Activated CD8-positive, alpha-beta memory T cell treated with anti-CD3 and anti-CD28 coated beads for 24 hours (primary cell): ENCODE measurements at places on chromosomes 6 and 20.
A peak's percentile ranks its signal among the peaks of the same experiment; 100 is the strongest.

DNA sequence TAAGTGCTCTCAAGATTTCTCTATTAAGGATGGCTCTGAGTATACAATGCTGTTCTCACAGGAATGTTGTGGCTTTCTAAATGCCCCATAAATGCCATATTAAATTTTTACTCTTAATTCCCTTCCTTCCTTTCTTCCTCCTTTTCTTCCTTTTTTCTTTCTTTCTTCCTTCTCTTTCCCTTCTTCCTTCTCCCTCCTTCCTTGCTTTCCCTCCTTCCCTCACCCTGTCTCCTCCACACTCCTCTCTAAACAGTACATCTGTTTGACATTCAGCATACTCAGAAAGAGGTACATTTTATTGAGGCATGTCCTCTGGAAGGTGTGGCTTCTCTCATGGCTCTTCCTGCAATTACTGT is 433 bp upstream of the SLC17A1 start:
- no peak for DNase-seq

DNA sequence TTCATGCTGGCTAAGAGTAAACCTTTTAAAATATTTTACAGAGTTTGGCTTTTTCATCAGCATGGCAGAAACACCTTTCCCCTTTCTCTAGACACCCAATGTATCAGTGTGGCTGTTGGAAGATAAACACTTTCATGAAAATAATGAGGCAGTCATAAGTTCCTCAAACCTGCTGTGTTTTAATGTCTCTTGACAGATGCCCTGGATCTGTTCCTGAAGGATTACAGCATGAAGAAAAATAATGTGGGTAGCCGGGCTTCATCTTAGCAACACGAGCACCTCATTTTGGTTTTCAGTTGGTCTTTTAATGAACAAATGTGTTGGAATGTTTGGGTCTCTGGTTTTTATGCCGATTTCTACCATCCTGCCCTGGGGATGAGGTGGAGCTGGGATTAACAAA is 45.5 kb upstream of the UNC93A start:
- no peak for DNase-seq

DNA sequence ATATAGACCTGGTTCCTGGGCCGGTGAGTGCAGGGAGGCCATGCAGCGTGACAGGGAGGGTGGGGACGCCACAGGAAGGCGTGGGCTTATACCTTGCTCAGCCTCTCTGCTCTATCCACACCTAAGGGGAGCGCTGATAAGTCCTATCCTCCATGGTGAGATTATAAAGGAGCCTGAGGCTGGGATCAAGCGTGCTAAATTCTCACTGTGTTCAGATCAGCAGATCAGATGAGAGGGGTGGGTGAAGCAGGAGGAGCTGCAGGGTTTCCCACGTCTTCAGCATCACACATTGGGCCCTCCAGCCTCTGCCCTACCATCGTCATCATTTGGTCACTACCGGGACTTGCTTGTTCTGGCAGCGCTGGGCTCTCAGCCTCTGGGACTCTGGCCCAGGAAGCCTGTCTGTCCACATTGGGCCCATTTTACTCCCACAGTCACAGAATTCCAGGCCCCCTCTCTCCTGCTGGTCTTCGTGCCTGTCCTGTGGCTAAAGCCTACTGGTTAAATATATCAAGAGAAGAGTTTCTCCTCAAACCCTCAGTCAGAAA is 29.1 kb upstream of the PDE10A start:
- DNase-seq, result no peak

GRCh38 chr6:26260110-26260637 is 104.8 kb upstream of the BTN3A2 start:
- DNase-seq, result no peak

GRCh38 chr6:699319-699718 is 6.4 kb upstream of the EXOC2 start:
- DNase-seq, result no peak

- no peak for DNase-seq
Measured at GRCh38 chr6:111603685-111604084, 2.0 kb downstream of the TRAF3IP2 start.

- DNase-seq, result no peak
Measured at GRCh38 chr6:40037271-40037670, 103.0 kb upstream of the MOCS1 start.

- DNase-seq, result no peak
Measured at GRCh38 chr6:83114164-83114563, 46.7 kb downstream of the DOP1A start.

DNA sequence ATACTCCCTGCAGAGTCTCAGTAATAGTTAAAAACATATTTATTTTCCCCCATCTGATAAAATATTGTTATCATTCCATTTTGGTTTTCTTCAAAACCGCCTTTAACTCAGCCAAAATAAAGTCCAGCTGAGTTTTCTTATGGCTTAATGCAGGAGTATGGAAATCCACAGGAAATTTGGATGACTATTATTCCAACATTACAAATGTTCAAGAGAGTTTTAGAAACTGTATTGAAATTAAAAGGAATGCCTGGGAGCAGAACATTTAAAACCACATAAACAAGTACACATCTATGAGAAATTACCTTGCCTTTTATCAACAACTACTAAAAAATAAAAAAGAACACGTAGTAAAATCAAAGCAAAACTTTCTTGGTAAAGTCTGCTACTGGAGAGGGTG is 45.7 kb downstream of the NCOA7 start:
- no peak for DNase-seq

DNA sequence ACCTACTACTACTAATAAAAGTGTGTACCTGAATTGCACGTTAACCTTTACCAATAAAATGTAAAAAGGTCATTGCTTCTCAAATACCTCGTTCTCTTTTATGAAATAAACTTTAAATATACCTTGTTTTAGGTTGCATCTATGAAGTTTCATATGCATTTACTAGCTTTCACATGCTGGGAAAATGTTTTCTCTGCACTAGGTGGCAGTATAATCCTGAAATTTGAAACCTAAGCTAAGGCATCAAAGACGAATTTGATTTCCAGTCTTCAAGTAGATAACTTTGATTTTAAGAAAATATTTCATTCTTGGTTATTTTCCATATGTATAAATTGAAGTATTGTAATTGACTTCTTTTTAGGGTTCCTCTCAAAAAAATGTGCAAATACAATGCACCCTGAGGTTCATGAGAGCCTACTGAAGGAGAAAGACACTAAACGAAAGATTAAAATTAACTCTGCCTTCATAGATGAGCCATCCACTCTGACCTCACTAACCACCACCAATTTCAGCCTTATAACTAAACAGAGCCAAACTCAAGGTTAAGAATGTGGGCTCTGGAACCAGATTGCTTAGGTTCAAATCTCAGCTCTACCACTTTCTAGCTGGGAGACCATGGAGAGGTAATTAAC is 7.3 kb upstream of the COL9A1 start:
- no peak for DNase-seq

- DNase-seq, result no peak
Measured at GRCh38 chr6:105705608-105706007, 302.7 kb upstream of the PREP start.

DNA sequence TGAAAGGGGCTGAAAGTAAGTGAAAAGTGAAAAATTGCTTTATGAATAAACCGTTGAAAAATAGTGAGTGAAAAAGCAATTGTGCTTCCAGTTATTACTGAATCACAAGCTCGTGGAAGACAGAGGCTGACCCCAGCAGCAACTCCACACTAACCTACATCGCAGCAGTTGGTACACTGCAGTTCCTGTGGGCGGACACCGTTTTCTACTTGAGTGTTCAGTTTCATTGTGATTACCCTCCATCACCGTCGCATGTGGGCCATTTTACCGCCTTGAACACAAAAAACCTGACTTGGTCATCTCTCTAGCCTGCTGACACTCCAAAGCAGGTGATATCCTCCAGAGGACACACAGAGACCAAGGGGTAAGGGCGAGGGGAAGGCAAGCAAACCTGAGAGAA is 28.4 kb downstream of the PRDM1 start:
- DNase-seq, result peak; percentile 79

DNA sequence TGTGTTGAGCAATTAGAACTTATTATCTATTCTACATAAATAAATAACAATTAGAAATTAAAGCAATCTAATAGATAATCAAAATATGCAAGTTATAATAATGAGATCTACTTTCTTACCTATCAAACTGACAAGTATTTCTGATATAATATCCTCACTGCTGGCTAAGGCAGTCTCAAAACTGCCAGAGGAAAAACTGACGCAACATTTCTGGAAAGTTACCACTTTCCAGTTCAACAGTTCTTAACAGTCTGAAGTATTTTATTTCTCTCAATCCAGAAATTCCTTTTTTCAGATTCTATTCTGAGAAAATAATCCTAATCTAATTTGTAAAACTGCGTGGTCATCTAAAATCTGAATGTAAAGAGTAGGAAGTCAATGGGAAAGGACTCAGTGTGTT is 121.0 kb downstream of the TRDN start:
- DNase-seq, result no peak

DNA sequence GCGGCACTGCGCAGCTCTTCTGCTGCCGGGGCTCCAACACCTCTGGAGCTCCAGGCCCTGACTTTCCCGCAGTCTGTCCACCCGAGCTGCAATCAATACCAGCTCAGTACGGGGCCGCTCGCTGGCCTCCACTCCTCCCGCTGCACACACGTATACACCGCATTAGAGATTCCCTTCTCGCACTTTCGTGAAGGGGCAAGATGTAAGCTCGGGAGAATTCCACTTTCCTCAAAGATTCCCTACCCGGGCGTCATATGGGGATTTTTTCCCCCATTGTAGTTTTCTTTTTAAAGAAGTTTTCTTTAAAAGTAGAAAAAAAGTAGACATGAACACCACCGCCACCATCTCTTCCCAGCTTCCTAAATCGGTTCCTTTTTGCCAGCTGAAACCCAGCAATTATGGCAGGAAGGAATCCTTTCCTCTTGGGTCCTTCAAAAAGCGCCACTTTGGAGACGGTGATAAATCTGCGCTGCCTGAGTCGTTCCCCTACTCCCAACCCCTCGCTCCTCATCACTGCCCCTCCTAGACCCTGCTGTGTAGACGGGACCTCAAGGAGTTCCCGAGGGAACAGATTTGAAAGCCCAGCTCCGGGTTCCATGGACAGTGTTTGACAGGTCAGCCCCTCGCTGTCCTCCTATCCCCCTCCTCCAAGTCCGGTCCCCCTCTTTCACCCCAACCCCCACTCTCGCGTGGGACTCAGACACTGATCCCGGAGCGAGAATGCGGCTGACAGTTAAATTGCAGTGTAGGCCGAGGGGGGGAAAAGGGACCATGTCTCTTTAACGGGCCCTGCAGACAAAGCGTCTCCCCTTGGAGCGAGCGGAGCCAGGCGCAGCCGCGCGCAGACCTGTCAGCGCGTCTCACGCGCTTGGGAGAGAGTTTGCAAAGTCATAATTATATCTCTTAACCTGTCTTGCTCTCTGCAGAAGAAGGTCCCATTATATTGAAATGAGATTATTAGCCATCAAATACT is 39.5 kb downstream of the NCR2 start:
- DNase-seq, result peak; percentile 60

- DNase-seq, result peak; percentile 54
Measured at GRCh38 chr6:39088331-39088730, 26.7 kb downstream of the SAYSD1 start.

GRCh38 chr6:11527274-11527870 is 10.2 kb upstream of the TMEM170B start:
- no peak for DNase-seq

DNA sequence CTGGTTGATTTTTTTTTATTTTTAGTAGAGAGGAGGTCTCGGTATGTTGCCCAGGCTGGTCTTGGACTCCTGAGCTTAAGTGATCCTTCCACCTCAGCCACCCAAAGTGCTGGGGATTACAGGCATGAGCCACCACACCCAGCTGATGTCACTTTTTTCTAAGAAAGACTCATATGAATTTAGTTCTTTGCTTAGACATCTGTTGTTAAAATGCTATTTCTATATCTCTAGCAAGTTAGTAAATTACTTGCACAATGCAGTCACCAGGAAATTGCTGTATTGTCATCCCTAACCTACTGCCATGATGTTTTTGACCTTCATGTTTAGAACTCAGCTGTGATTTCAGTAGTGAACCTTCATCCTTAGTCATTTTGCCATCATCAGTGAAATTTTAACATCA is 5.7 kb downstream of the KDM1B start:
- no peak for DNase-seq

- DNase-seq, result no peak
Measured at GRCh38 chr6:15346315-15346714, 100.4 kb downstream of the JARID2 start.

GRCh38 chr6:96542702-96543101 is 20.2 kb upstream of the FHL5 start:
- no peak for DNase-seq

DNA sequence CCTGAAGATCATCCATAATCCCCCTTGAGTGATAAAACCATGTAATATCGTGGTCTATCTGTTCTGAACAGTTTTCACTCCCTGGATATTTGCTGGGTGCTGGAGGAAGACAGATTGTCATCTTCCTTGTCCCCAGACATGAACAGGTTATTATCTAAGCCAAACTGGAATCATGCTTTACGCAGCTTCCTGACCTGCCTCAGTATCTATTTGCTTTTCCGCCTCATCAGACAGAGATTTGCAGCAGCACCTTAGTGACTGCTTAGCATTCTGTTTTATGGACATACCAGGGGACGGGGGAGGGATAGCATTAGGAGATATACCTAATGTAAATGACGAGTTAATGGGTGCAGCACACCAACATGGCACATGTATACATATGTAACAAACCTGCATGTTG is 124.6 kb downstream of the SLC23A2 start:
- DNase-seq, result no peak

- no peak for DNase-seq
Measured at GRCh38 chr6:117496383-117496990, 14.0 kb downstream of the DCBLD1 start.

GRCh38 chr6:48021904-48022303 is 89.1 kb downstream of the PTCHD4 start:
- DNase-seq, result no peak

DNA sequence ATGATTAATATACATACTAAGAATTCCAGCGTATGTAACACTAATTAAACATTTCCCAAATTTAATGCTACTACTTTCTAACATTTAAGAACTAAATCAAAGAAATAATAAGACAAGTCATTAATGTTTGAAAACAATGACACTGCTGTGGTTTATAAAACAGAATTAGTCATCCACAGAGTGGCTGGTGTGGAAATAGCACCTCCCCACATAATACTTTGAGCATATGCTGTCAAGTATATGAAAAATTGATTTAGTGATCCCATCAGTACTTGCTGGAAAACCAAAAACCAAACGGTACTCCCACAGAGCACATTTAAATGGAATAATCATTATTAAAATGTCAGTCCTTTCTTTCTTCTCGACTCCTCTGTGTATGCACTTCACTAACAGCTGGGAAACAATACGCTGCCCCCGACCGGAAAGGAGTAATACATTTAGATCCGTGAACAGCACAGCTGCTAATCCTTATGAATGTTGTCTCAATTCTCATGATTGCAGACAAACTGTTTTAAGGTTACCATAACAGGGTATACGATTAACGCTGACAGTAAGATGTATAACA is 78.4 kb downstream of the PREP start:
- no peak for DNase-seq

DNA sequence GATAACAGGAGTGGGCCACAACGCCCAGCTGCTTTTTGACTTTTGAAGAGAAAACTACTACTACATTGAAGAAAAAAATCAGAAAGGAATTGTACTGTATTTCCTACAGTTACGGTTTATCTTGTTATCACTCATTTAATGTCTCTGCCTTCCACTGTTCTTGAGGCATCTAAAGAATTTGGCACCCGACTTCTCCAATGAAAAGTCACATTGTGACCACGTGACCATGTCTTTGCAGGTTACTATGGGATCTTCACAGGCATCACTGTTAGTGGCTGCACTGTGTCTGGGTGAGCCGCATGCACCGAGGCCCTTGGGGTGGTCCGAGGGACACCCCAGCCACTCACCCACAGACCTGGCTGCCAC is 26.8 kb downstream of the RRBP1 start:
- DNase-seq, result no peak

- no peak for DNase-seq
Measured at GRCh38 chr6:35794536-35795452, 2.3 kb downstream of the CLPS start.

GRCh38 chr6:16594849-16595248 is 166.4 kb downstream of the ATXN1 start:
- DNase-seq, result no peak
